ENCODE measurements at places on chromosomes 1 and 21.

- no peak for DNase-seq
These were observed 51.5 kb downstream of the TOMM20 start for GRCh38 chr1:235077163-235077540.

- DNase-seq = no peak
These were observed 100.3 kb downstream of the CACNA1E start for GRCh38 chr1:181583598-181583997.

GRCh38 chr1:172453607-172454006 lies 9.7 kb upstream of the PIGC start:
- DNase-seq = no peak

DNA sequence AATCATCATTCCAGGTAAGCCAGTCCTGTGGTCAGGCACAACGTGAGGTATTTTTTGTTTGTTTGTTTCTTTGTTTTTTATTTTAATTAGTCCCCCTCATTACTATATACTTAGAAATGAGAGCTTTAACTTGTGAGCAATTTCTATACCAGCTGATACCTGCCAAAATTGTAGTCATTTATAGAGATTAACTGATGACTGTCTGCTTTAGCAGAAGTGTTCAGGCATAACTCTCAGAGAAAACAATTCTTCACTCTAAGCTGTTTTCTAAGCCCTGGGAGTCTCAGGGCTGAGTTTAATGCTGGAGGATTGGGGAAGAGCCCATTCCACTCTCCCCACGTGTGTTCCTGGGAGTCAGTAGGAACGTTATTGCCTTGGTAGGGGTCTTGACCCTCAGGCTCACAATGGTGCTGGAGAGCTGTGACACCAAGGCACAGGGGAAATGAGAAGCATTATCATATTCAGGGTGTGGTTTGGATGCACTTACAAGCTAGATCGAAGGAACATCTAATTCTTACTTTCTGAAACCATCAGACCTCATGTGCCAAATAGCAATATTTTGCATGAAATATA lies 168.2 kb downstream of the CLIC6 start:
- no peak for DNase-seq

DNA sequence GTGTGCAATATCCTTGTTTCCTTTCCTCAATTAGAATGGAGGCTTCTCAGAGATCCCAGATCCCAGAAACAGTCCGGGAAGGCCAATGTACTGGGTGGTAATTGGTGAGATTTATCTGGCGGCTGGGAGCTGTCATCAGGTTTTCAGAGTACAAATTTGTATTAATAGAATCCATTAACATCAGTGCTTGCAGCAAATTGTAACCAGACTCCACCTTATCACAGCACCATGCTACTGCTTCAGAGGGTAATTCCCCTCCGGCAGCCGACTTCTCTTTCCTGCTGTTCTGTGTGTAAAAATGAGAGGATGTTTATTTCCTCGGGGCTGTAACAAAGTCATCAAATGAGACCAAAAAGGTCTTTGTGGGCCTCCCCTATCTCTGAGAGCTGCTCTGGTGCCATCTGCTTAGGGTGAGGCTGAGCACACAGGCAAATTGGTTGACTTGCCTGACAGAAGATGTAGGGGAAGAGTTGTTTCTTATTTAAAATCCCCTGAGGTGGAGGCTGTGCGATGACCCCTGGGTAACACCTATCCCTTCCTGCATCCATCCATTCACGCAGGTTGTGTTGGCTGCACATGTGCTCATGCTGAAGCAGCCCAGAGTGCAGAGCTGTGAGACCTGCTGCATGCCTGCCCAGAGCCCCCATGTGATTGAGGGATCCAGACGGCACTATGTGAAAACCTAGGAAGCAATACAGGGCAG lies 19.2 kb downstream of the NFASC start:
- no peak for DNase-seq

DNA sequence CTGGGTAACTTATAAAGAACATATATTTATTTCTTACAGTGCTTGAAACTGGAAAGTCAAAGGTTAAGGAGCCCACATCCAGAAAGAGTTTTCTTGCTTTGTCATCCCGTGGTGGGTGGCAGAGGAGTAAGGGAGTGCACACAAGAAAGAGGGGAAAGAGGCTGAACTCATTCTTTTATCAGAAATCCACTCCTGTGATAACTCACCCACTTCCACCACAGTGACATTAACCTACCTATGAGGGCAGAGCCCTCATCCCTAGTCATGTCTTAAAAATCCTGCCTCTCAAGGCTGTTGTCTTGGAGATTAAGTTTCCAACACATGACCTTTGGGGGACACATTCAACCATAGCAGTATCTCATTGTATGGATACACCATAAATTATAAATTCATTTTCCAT lies 32.5 kb upstream of the RGS4 start:
- DNase-seq = no peak

- DNase-seq = no peak
These were observed 4.4 kb downstream of the ITPKB start for GRCh38 chr1:226734611-226735153.

DNA sequence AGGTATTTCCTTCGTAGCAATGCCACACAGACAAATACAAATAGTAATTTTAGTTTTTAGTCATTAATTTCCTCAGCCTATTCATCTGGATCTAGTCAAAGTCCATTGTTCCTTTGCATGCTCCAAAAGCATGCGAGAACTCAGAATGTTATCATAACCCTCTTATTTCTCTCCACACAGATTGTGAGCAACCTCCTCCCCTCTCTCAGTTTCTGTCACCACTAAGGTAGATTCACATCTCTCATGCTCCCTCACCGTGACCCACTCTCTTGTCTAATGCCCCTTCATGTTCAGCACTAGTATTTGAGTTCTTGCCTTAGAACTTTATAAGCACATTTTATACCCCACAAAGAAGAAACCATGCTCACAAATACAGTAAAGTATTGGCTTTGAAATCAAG lies 582.4 kb downstream of the PLA2G4A start:
- no peak for DNase-seq

DNA sequence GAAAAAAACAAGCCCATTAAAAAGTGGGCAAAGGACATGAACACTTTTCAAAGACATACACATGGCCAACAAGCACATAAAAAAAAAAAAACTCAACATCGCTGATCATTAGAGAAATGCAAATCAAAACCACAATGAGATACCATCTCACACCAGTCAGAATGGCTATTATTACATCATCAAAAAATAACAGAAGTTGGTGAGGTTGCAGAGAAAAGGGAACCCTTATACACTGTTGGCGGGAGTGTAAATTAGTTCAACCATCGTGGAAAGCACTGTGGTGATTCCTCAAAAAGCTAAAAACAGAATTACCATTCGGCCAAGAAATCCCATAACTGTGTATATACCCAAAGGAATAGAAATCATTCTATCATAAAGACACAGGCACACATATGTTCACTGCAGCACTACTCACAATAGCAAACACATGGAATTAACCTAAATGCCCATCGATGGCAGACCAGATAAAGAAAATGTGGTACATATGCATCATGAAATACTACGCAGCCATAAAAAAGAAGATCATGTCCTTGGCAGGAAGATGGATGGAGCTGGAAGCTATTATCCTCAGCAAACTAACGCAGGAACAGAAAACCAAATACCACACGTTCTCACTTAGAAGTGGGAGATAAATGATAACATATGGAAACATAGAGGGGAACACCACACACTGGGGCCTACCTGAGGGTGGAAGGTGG lies 70.1 kb downstream of the INTS7 start:
- no peak for DNase-seq

DNA sequence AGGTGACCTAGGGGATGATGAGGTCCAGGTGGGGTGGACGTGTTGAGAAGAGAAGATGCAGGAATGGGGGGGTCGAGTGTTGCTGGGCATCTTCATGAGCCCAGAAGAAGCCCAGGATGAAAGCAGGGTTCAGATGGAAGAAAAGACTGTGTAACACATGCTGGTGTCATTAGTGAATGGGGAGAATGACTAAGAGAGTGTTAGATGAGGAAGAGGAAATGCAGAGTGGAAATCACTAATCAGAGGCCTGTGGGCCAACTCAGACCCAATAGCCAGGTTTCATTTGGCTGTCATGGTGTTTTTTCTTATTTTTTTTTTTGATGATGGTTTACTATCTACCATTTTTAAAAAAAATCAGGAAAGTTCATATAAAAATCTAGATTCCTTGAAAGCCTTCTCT lies 180.8 kb upstream of the CAMK1G start:
- no peak for DNase-seq
